ENCODE measurements at places on chromosomes 1 and 21. TPM values are rescaled to one million over a fixed set of nuclear protein-coding genes. Genes with fewer than 3 reads are reported as not detected.

- DNase-seq, result no peak
Observed at GRCh38 chr1:43309405-43310025, 8.7 kb downstream of the TIE1 start.

PRKAA2 gene
- polyA plus RNA-seq, result 20.8 TPM

DNA sequence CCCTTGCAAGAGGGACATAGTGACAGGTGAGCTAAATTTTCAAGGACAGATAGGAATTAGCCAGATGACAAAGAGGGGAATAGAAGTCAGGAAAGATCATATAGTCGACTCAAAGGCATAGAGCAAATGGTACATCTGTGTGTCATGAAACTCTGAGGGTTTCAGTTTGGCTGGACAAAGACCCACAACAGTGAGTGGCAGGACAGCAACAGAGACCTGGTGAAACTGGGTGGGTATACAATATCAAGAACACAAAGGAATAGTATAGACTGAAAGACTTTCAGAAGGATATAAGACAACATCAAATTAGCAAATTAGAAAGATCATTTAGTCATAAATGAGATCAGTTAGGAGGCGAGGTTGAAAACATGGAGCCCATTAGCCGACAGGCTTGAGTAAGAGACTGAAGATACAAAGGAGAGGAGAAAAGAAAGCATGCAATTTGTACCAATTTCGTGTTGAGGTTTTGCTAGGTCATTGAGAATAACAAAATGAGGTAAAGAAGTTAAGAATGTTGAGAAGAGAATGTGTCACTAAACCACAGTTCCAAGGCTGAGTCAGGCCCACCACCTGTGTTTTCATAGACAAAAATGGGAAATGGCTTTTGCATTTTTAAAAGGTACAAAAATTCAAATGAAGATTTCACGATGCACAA, 213.8 kb downstream of the HHIPL2 start:
- no peak for DNase-seq

GRCh38 chr1:100077531-100077930, 55.2 kb downstream of the SASS6 start:
- no peak for DNase-seq

DNA sequence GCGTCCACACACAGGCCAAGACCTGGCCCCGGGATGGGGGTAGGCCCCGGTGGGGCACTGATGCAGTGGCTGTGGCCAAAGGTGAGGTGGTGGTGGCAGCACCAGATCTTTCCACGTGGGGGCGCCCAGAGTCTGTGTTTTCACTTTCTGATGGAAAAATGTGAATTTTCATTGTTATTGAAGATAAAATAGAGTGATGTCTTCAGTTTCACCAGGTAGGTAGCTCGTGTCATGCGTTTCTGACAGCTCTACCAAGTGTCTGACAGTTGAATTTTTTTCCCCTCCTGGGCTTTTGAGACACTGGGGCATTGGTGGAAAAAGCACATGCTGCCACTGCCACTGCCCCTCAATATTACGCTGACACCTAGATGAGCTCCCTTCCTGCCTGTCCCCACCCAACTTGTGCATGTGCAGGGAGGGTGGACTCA, 40.0 kb upstream of the MAGOH start:
- no peak for DNase-seq

- DNase-seq, result no peak
Observed at GRCh38 chr1:193433599-193433998, 247.2 kb upstream of the B3GALT2 start.

FAM20B gene
- 49.3 TPM for polyA plus RNA-seq
